ENCODE measurements at places on chromosomes 1 and 21. TPM values are rescaled to one million over a fixed set of nuclear protein-coding genes. Genes with fewer than 3 reads are reported as not detected.

COL9A2 gene
- 0.54 TPM for polyA plus RNA-seq

NT5C1A gene
- polyA plus RNA-seq, result 0.02 TPM

WLS gene
- 52.5 TPM for polyA plus RNA-seq

HPDL gene
- 5.2 TPM for polyA plus RNA-seq

DNAI4 gene
- 0.36 TPM for polyA plus RNA-seq

RIMKLA gene
- polyA plus RNA-seq, result 0.06 TPM

THEMIS2 gene
- polyA plus RNA-seq, result 2.7 TPM

TMEM79 gene
- polyA plus RNA-seq, result 83.8 TPM

MFAP2 gene
- 1.9 TPM for polyA plus RNA-seq

LRRC38 gene
- 0.04 TPM for polyA plus RNA-seq

FLAD1 gene
- polyA plus RNA-seq, result 27.1 TPM

CLCNKB gene
- polyA plus RNA-seq, result not detected

PROX1 gene
- 0.26 TPM for polyA plus RNA-seq

LCK gene
- 2.4 TPM for polyA plus RNA-seq

KCNT2 gene
- 0.49 TPM for polyA plus RNA-seq

KRTAP6-2 gene
- not detected for polyA plus RNA-seq

AMY2A gene
- polyA plus RNA-seq, result 0.16 TPM

F13B gene
- polyA plus RNA-seq, result not detected

SH3BGRL3 gene
- polyA plus RNA-seq, result 299 TPM

CA14 gene
- 0.06 TPM for polyA plus RNA-seq

SLAMF7 gene
- 4.0 TPM for polyA plus RNA-seq

RASSF5 gene
- 22.2 TPM for polyA plus RNA-seq

FYB2 gene
- polyA plus RNA-seq, result 0.24 TPM

GNAT2 gene
- polyA plus RNA-seq, result not detected

DCAF6 gene
- polyA plus RNA-seq, result 18.0 TPM

SLC2A5 gene
- 3.5 TPM for polyA plus RNA-seq

FCN3 gene
- polyA plus RNA-seq, result 1.6 TPM

HSD3B1 gene
- not detected for polyA plus RNA-seq

HRNR gene
- 0.01 TPM for polyA plus RNA-seq

OR2T2 gene
- not detected for polyA plus RNA-seq

OR6K3 gene
- not detected for polyA plus RNA-seq

OR2L5 gene
- not detected for polyA plus RNA-seq

CNN3 gene
- polyA plus RNA-seq, result 101 TPM

VASH2 gene
- polyA plus RNA-seq, result 0.24 TPM

Measured in esophagus (tissue), 2 donors.